ENCODE measurements at places on chromosomes 1 and 21. TPM values are rescaled to one million over a fixed set of nuclear protein-coding genes. Genes with fewer than 3 reads are reported as not detected.
A peak's percentile ranks its signal among the peaks of the same experiment; 100 is the strongest.

GRCh38 chr1:195306281-195306680 is 1302.0 kb downstream of the KCNT2 start:
- H3K36me3 ChIP-seq: no peaks in the 10 kb centered on the region
- no peaks in the 10 kb centered on the region for H3K27me3 ChIP-seq
- no peak overlapping the region for H3K27ac ChIP-seq
- DNase-seq: no peak

- no peaks in the 10 kb centered on the region for H3K36me3 ChIP-seq
- H3K27me3 ChIP-seq: no peaks in the 10 kb centered on the region
- no peak overlapping the region for H3K4me3 ChIP-seq
- no peak overlapping the region for H3K27ac ChIP-seq
- DNase-seq: no peak
These were observed 23.1 kb upstream of the C1orf198 start for GRCh38 chr1:230891413-230891812.

ZBTB8B gene
- total RNA-seq: not detected

DNA sequence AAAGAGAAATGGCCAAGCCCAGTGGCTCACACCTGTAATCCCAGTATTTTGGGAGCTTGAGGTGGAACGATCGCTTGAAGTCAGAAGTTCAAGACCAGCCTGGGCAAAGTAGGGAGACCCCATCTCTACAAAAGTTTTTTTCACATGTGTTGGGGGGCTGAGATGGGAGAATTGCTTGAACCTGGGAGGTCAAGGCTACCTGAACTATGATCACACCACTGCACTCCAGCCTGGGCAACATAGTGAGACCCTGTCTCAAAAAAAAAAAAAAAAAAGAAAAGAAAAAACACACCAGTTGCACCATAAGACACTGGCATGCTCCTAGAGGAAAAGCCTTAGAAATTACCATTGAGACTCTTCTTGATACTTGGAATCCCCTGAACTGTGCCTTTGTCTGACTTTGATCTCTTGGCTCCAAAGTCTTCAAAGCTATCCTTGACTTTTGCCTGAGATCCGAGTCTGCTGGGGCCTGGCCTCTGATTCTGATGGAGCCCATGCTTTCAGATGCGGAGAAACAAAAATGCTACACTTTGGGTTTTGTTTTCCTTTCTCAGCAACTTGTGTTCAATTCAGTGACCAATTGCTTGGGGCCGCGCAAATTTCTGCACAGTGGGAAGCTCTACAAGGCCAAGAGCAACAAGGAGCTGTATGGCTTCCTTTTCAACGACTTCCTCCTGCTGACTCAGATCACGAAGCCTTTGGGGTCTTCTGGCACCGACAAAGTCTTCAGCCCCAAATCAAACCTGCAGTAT is 33.7 kb downstream of the ATP5PO start:
- H3K36me3 ChIP-seq: no peaks in the 10 kb centered on the region
- H3K27ac ChIP-seq: no peak overlapping the region
- no peak for DNase-seq

DNA sequence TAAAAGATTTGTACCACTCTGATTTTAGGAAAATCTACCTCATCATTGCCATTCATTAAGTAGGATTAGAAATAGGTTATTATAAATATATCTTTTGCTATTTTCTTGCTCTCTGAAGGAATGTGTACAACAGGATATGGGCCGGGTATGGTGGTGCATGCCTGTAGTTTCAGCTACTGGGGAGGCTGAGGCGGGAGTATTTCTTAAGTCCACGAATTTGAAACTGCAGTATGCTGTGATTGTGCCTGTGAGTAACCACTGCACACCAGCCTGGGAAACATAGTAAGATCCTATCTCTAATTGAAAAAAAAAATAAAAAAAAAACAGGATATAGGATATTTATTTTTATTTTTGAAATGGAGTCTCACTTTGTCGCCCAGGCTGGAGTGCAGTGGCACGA is 50.0 kb downstream of the CLIC4 start:
- peaks cover 15% of the 10 kb centered on the region for H3K36me3 ChIP-seq
- peak overlapping the region; percentile 64 for H3K27ac ChIP-seq
- no peaks in the 10 kb centered on the region for H3K27me3 ChIP-seq

DNA sequence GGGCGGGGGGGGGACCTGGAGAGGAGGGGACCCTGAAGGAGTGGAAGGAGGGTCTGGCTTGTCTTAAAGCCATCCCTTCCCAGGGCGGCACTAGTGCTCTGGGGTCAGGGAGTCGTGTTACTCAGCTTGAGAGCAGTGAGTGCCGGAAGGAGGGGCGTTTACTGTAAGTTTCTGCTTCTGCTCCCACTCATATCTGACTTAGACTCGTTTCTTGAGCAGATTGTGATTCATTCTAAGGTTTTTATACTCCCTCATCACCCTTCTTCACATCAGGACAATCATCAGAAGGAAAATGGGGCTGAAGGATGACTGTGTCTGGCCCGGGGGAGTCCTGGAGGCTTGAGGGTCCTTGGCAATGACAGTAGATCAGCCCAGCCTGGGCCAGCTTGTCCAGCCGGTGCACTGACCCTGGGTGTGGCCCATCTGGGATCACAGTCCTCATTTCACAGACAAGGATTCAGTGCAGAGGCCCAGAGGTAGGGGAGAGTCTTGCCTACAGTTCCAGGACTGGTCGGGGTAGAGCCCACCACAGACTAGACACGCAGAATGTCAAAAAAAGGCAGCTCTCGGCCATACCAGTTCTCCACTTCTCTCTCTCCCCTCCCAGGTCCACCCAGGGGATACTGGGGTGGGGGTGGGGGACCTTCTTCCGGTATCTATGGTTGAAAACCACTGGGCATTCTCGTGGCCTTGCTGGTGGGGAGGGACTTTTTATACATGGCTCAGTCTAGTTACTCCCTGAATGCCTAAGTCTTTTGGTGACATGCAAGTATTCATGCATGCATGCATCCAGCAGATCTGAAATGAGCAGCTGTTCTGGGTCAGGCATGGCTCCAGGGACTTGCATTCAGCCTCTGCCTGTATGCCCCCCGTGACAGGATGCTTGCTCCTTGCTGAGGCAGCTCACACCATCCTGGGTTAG is 5.1 kb downstream of the TNFRSF8 start:
- H3K27ac ChIP-seq: no peak overlapping the region
- no peak for DNase-seq
- H3K4me3 ChIP-seq: no peak overlapping the region
- H3K36me3 ChIP-seq: no peaks in the 10 kb centered on the region
- peaks cover 17% of the 10 kb centered on the region for H3K27me3 ChIP-seq

DNA sequence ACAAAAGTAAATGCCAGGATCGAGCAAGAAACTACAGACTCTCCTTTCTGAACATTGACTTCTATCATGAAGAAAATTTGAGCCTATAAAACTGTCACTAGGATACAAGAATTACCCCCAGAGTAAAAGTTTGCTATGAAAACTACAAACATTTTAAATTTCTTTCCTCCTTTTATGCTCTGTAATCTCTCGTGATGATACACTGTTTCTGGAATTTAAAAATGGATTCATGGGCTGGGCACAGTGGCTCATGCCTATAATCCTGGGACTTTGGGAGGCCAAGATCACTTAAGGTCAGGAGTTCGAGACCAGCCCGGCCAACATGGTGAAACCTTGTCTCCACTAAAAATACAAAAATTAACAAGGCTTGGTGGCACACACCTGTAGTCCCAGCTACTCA is 181.3 kb downstream of the ZNF281 start:
- peaks cover 4% of the 10 kb centered on the region for H3K4me1 ChIP-seq
- H3K36me3 ChIP-seq: no peaks in the 10 kb centered on the region
- H3K27me3 ChIP-seq: no peaks in the 10 kb centered on the region
- no peak overlapping the region for H3K4me3 ChIP-seq

GRCh38 chr1:205358579-205358978 is 1.9 kb upstream of the KLHDC8A start:
- H3K4me3 ChIP-seq: no peak overlapping the region
- no peak for DNase-seq
- H3K27ac ChIP-seq: no peak overlapping the region
- H3K27me3 ChIP-seq: no peaks in the 10 kb centered on the region

RPL5 gene
- 1,207 TPM for total RNA-seq

CNTN2 gene
- not detected for total RNA-seq

All from upper lobe of left lung (tissue), 6 donors.